ENCODE measurements at places on chromosomes 11 and 22.

GRCh38 chr22:35785181-35785923, 67.7 kb downstream of the APOL5 start:
- no peak for DNase-seq

DNA sequence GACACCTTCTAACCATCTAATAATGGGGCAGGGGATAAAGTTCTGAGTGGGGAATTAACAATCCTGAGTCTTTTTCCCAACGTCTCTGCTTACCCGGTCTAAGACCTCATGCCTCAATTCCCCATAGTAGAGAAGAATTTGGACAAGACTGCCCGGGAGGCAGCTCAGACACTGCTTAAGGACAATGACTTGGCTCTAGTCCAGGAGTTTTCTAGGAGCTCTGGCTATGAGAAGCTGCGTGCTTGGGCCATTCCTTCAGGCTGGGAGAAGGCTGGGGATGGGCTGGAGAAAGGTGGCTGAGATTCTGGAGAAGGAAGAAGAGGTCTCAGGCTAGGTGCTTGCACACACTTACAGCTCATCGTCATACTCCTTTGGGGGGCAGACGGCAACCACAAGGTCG, 19.8 kb upstream of the ABCC8 start:
- DNase-seq: no peak

- DNase-seq: no peak
These were observed 44.8 kb upstream of the ISX start for GRCh38 chr22:35021161-35021560.

- DNase-seq: no peak
These were observed 162.8 kb downstream of the ST3GAL4 start for GRCh38 chr11:126518071-126518971.

DNA sequence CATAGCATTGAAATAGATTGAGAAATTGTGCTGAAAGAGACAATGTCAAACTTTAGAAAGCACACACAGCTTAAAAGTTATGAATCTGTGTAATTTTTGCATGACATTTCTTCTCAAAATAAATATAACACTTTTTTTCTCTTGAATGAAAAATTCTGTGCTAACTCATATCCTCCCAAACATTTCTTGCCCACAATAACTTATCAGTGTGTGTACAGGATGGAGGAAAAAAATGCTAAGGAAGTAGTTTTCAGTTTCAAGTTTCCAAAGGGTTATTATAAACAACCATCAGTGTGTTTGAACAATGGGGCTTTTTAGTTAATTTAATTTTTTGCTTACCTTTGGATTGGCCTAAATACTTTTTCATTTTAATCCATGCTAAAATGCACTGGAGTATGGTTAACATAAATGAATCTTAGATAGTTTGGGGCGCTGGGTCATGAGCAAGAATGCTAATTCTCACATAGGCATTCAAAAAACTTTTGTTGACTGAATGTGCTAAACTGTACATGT, 82.9 kb upstream of the ARHGAP20 start:
- no peak for DNase-seq

DNA sequence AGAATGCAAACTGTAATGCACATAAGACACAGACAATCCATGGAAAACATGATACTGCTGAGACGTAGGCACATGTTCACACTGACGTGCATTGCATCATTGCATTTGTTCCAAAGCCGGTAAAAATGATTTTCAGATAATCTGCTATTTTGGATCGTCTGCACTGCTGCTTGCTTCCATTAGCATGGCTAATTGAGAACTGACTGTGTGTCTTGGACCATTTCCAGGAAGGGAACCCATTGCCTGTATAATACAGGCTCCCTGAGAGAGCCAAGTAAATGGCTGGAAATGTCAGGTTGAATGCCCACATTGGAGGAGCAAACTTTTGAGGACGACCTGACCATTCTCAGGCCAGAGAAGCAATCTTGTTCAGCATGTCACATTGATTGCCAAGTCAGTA, 304.8 kb downstream of the ST3GAL4 start:
- no peak for DNase-seq

DNA sequence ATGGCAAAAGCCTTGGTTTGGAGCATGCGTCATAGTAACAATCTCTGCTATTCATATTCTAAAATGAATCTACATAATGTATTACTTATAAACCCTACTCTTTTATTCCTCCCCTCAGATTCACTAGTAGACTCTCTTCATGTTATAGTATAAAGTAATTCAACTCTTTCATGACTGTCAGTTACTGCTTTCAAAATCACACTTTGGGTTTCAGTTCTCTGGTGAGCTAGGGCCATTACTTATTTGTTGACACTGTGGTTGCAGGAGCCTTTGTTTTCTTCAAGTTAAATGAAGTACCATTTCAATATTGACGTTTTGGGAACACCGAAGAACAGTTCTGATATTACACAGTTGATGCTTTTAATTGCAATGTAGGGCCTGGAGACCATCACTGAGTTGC, 378.4 kb downstream of the DDX10 start:
- no peak for DNase-seq

DNA sequence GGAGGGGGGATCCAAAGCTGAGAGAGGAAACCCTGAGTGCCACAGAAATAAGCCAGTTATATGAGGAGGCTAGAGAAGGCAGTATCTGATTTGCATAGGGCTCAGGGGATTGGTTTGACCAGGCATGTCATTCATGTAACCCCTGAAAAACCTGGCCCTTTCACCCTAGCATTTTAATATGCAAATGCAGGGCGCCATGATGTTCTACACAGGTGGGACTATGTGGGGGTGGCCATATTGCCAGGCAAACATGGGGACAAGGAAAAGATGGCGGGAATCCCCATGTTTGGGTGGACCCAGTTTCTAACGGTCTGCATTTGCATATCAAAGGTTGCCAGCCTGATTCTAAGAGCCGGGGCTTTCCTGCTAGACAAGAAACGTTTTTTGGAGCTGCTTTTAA, 27.2 kb downstream of the CSF2RB start:
- no peak for DNase-seq

GRCh38 chr11:122523846-122524805, 131.4 kb upstream of the UBASH3B start:
- no peak for DNase-seq

- no peak for DNase-seq
These were observed 1390.5 kb upstream of the TENM4 start for GRCh38 chr11:80831374-80831773.

DNA sequence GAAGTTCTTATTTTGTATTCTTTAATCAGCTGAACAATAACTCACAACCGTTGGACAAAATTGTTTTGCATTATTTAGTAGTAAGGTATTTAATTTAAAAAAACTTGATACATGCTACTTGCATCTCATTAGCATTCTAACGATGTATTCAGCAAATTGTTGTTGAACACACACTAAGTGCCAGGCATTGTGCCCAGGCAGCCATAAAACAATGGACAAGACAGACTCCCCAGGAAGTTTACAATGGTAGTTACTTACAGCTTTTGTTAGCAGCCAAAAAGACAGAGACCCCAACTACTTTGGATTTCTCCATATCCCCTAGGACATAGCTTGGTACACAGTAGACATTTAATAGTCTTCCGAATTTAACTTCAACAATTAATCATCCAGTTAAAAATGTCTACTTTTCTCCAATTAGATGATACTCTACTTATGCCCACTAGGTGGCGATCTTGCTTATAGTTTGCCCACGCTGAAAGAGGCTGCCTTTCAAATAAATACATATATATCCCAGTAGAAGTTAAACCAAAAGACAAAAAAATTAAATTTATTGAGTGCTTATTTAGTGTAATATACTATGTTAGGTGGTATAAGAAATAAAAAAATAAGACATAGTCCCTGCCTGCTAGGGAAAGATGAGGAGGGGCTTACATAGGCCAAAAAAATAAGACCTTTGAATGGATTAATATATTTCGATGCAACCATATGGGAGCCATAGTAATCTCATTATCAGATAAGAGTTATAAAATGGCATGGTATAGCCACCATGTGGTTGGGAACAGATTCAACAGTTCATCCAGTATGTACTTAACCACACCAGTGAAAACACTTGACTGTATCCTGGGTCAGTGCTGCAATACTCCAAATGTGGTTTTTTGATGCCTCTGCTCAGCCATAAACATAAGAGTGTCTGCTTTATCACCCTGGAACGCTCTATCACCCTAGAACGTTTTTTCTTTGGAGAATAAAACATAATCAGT, 2.0 kb upstream of the FJX1 start:
- DNase-seq: no peak

DNA sequence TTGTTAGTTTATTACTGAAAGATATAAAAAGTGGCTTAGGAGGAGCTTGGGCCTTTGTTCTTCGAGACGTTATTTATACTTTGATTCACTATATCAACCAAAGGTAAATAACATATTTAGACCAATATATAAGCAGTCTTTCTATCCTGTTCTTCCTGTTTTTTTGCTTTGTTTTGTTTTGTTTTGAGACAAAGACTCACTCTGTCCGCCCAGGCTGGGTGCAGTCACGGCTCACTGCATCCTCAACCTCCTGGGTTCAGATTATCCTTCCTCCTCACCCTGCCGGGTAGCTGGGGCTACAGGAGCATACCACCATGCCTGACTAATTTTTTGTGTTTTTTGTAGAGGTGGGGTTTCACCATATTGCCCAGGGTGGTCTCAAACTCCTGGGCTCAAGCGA, 66.8 kb downstream of the ATM start:
- no peak for DNase-seq

- no peak for DNase-seq
These were observed 50.9 kb downstream of the AP2A2 start for GRCh38 chr11:976431-977160.

DNA sequence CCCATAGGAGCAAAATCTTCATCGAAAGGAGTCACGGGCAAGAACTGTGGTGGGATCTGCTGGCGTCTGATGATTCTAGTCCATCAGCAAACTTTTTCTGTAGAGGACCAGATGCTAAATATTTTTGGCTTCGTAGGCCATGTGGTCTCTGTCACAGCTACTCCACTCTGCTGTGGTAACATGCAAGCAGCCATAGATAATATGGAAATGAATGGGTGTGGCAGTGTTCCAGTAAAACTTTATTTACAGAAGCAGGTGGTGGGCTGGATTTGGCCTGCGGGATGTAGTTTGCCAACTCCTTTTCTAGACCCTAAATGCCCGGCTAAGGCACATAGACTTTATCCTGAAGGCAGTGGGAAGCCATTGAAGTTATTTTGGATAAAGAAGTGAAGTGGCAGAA, 32.9 kb downstream of the BMAL1 start:
- no peak for DNase-seq

GRCh38 chr11:126328938-126329643, 25.2 kb downstream of the DCPS start:
- no peak for DNase-seq

DNA sequence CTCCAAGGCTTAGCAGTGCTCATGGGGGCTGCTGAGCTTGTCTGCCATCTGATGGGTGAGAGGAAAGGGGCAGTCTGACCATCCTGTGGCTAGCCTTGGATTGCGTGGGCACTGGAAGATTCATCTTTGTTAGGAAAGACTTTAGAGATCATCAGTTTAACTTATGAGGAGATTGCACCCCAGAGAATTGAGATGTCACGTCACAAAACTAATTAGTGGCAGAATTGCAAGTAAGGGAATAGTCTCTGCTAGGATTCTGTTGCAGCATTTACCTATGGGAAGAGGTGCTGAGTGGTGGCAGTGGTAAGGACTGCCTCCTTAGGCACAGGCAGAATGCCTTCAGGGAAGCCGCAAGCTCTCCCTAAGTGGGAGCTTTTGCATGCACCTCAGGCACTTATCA, 42.8 kb upstream of the HSPA8 start:
- DNase-seq: no peak

- no peak for DNase-seq
These were observed 119.5 kb upstream of the NARS2 start for GRCh38 chr11:78694152-78694551.

DNA sequence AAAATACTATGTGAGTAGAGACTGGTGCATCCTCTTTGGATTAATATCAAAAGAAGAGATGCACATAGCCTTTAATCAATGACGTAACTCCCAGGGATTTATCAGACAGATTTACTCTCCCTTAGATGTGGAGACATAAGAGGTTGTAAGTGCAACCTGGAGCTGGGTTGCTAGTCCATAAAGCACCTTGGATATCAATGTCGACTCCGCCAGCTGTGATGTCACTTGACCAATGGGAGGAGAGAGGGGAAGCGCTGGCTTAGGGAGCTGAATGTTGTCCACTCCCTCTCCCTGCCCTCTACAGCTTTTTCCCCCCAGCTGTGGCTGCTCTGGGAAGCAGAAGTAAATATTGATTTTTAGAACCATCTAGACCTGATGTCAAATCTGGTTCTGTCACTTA, 28.9 kb upstream of the TMEM86A start:
- no peak for DNase-seq

- DNase-seq: no peak
These were observed 234.2 kb downstream of the AASDHPPT start for GRCh38 chr11:106311531-106312230.

GRCh38 chr11:44826922-44827643, 100.3 kb downstream of the TSPAN18 start:
- DNase-seq: no peak

- DNase-seq: no peak
These were observed 87.0 kb downstream of the ARHGAP42 start for GRCh38 chr11:100774132-100774531.

GRCh38 chr11:110972106-110972505, 259.9 kb upstream of the ARHGAP20 start:
- no peak for DNase-seq

DNA sequence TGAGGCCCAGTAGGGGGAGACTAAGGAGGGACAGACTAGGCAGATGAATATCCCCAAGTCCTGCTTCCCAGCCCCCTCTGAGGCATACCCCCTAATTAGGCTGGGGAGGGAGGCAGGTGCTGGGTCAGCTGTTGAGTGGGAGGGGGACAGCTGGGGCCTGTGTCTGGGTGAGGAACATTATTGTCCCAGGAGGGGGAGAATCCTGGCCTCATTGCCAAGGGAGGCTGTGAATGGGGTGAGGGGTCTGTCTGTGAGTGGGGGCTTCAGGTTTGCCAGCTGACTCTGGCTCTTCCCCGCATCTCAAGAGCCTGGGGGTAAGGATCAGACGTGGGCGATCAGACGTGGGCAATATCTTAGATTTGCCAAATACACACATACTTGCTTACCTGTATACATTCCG, 2.1 kb downstream of the INPPL1 start:
- DNase-seq: no peak
